ENCODE measurements at places on chromosomes 2 and 18.

DNA sequence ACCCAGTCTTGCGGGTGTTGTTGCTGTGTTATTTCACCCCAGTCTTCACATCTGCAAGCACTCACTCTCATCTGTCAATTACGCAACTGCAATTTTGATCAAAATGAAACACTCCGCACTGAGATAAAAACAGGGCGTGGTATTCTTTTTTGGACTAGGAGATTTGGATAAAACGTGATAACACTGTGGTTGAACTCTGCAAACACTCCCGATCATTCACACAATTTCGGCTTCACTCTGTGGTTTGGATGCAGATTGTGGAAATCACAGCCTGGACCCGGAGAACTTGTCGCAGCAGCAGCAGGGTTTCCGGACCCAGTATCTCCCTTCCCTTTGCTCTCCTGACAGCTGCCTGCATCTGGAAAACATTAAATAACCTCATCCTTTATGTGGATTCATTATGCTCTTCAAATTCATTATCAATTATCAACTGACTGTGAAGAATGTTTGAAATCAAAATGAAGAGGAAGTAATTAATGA lies 49.4 kb upstream of the APCDD1 start:
- no peaks in the 10 kb centered on the region for H3K4me1 ChIP-seq
- H3K36me3 ChIP-seq, result no peaks in the 10 kb centered on the region
- DNase-seq, result no peak
- H3K4me3 ChIP-seq, result no peak overlapping the region

- no peak overlapping the region for H3K27ac ChIP-seq
- no peaks in the 10 kb centered on the region for H3K27me3 ChIP-seq
- H3K4me3 ChIP-seq, result no peak overlapping the region
Observed at GRCh38 chr2:182831101-182831500, 35.3 kb downstream of the FRZB start.

GRCh38 chr2:58568901-58569300 lies 327.8 kb upstream of the FANCL start:
- peaks cover 9% of the 10 kb centered on the region for H3K4me1 ChIP-seq
- H3K27ac ChIP-seq, result no peak overlapping the region
- no peak for DNase-seq
- H3K4me3 ChIP-seq, result no peak overlapping the region
- H3K36me3 ChIP-seq, result no peaks in the 10 kb centered on the region

DNA sequence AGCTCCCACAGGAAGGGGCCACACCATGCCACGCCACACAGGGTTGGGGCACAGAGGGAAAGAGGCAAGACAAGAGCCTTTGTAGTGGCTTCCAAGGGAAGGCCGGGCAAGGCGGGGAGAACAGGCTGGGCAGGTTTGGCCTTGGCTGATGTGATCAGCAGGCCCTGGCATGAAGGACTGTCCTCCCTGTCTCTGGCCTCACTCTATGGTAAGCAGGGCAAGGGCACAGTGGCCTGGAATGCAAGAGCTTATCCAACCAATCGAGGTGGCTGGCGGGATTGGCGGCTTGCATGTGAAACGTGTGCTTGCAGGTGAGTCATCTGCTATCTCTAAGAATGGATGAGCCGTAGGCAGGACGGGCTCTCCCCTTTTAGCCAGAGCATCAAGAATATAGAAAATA lies 6.4 kb upstream of the ATP9B start:
- no peaks in the 10 kb centered on the region for H3K36me3 ChIP-seq
- H3K4me3 ChIP-seq, result no peak overlapping the region
- no peaks in the 10 kb centered on the region for H3K4me1 ChIP-seq
- no peak for DNase-seq
- H3K27ac ChIP-seq, result no peak overlapping the region

- H3K36me3 ChIP-seq, result no peaks in the 10 kb centered on the region
- peaks cover 4% of the 10 kb centered on the region for H3K4me1 ChIP-seq
- H3K27me3 ChIP-seq, result peaks cover 3% of the 10 kb centered on the region
- no peak for DNase-seq
- H3K4me3 ChIP-seq, result peak within 1 kb of the TSS; percentile 61
Observed at GRCh38 chr2:231395188-231396057, at the start of gene B3GNT7. Gene B3GNT7, plus strand, starts transcription at chr2:231395710. Its CDS starts 94 bp downstream, at chr2:231395804.

DNA sequence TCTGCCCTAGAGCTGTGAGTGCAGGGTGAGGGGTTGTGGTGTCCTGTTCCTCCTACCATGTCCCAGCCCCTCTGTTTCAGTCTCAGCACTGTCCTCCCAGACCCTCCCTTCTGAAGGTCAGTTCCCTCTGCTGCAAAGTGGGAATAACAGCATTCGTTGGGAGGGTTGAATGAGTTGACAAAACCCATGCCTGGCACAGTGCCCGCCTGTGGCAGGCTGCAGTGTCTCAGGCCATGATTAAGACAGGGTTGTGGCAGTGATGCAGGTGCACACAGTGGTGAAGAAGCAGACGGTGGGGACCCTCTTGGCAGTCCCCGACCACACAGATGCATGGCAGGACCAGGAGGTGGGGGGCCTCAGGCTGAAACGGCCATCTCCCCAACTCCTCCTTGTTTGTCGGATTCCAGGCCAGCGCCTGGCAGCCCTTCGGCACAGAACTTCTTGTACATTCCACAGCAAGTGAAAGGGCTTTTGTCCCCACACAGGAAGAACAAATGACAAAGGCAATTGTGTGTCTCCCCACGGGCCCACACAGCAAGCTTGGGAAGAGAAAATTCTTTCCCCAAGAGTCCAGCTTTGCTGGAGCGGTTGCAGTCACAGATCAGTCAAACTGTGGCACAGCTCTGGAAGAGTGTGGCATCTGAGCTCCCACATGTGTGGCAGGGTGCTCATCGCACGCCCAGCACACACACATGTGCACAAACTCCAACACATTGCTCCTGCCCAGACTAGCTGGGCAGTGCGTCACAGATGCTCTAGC lies 92.0 kb upstream of the MSH2 start:
- H3K36me3 ChIP-seq, result no peaks in the 10 kb centered on the region
- H3K27me3 ChIP-seq, result no peaks in the 10 kb centered on the region
- H3K4me3 ChIP-seq, result peak overlapping the region; percentile 22
- H3K4me1 ChIP-seq, result peaks cover 52% of the 10 kb centered on the region

- no peaks in the 10 kb centered on the region for H3K4me1 ChIP-seq
- no peak overlapping the region for H3K4me3 ChIP-seq
- no peaks in the 10 kb centered on the region for H3K27me3 ChIP-seq
- H3K36me3 ChIP-seq, result peaks cover 11% of the 10 kb centered on the region
- H3K27ac ChIP-seq, result no peak overlapping the region
- no peak for DNase-seq
Observed at GRCh38 chr2:113877711-113878598, 11.9 kb upstream of the ACTR3 start.

- H3K36me3 ChIP-seq, result no peaks in the 10 kb centered on the region
- no peak for DNase-seq
- no peak overlapping the region for H3K4me3 ChIP-seq
- no peak overlapping the region for H3K27ac ChIP-seq
Observed at GRCh38 chr2:238557431-238557830, 130.7 kb downstream of the ASB1 start.

DNA sequence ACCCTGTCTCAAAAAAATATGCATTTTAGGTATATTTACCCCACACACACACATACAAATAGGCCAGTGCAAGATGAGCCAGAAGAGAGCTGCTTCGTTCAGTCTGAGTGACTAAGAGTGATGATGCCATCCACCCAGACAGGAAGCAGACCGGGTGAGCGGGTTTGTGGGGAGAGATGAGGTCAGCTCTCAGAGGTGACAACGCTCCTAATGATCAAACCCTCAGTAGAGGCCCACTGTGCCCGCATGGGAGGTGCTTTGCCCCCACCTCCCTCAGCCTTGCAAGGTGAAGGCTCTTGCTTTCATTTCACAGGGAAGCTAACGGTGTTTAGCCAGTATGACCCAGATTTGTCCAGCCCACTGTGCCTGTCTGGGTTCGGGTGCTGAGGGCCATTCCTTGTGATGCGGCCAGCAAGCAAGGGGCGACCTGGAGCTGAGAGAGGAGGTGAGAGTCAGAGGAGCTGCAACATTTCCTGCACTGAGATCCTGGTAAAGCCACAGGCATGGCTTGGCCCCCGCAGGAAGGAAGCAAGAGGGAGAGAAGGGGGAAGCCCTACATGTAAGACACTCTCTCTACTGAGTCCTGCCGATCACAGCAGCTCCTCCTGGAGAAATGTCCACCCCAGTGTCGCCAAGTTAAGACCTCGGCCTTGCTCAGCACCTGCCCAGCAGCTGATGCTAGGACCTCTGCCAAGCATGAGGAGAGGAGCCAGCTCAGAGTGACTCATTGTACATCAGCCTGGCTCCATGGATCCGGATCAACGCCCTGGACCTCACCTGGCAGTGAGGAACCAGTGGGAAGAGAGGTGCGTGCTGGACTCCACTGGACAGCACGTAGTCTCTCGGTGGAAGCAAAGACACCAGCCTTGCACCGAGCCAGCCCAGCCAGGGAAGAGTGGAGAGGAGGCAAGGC lies 37.0 kb downstream of the NIFK start:
- no peak overlapping the region for H3K27ac ChIP-seq
- H3K4me3 ChIP-seq, result peak overlapping the region; percentile 21
- DNase-seq, result peak; percentile 98
- peaks cover 30% of the 10 kb centered on the region for H3K4me1 ChIP-seq

DNA sequence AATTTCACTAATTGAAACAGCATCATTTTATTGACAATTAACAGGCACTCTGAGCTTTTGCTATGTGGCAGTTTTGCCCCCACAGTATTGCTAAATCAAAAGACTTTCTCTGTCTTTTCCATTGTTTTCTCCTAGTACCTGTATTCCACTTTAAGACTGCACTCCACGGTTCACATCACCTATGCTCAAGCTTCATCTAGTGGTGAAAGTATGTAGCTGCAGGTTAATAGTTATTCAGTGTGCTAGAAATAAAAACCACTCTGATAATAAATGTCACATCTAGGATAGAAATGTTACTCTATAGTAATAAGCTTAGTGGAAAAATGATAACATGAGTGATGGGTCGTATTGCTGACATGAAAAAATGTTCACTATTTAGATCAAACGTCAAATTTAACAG lies 24.6 kb downstream of the ARL6IP6 start:
- no peaks in the 10 kb centered on the region for H3K4me1 ChIP-seq
- peaks cover 9% of the 10 kb centered on the region for H3K36me3 ChIP-seq
- DNase-seq, result no peak

GRCh38 chr18:37537868-37538525 lies 27.6 kb downstream of the CELF4 start:
- H3K4me3 ChIP-seq, result no peak overlapping the region
- no peaks in the 10 kb centered on the region for H3K4me1 ChIP-seq
- H3K27me3 ChIP-seq, result peaks cover 55% of the 10 kb centered on the region
- peak; percentile 25 for DNase-seq
- no peak overlapping the region for H3K27ac ChIP-seq

GRCh38 chr18:54181856-54182602 lies 42.4 kb downstream of the MBD2 start:
- H3K27ac ChIP-seq, result no peak overlapping the region
- peaks cover 12% of the 10 kb centered on the region for H3K36me3 ChIP-seq
- no peaks in the 10 kb centered on the region for H3K27me3 ChIP-seq
- H3K4me3 ChIP-seq, result no peak overlapping the region
- peaks cover 6% of the 10 kb centered on the region for H3K4me1 ChIP-seq
- no peak for DNase-seq

- H3K36me3 ChIP-seq, result no peaks in the 10 kb centered on the region
- H3K4me1 ChIP-seq, result no peaks in the 10 kb centered on the region
- H3K27me3 ChIP-seq, result no peaks in the 10 kb centered on the region
- H3K27ac ChIP-seq, result no peak overlapping the region
Observed at GRCh38 chr2:98388081-98388480, 41.8 kb downstream of the CNGA3 start.

DNA sequence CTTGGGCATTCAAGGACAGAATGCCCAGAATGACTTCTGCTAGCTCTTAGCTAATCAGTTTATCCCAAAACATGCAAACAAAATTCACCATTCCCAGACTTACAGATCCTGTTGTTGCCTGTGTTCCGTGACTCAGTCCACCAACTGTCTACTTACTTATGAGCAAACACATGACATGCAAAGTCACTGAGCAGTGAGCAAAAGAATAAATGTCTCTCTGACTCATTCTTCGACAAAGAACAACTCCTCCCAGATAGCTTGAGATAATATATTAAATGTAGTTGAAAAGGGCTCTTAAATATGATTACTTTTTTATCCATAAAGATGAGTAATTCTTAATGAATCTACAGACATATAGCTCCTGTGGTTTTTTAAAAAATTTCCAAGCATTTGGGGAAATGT lies 9.0 kb upstream of the CREG2 start:
- no peak overlapping the region for H3K27ac ChIP-seq
- H3K4me1 ChIP-seq, result peaks cover 24% of the 10 kb centered on the region
- H3K36me3 ChIP-seq, result no peaks in the 10 kb centered on the region

DNA sequence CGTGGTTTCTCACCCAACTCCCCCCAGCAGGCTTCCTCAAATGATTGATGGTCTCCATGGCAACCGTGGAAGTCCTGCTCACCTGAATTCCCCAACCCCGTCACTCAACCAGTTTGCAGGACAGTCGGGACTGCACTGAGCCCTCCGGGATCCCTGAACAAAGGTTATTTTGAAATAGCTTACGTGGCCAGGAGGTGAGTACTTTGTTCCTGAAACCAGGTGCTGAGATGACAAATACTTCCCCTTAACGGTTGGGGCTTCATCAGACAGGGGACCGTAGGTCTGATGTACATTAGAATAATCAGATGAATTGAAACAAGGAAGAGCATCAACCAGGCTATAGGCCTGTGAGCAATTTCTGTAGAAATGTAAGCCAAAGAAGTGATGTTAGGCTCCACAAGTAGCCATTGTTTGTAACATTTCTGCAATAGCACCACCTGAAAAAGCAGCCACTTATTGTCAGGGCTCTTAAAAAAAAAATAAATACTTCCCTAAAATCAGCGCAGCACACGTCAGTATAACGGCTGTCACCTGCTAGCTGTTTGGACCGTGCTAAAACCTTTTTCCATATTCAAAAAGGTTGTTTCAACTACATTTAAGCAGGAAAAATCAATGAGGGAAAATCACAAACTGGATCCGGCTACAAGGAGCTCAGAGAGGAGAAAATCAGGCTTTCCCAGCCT lies 206.4 kb upstream of the ID2 start:
- no peak overlapping the region for H3K27ac ChIP-seq
- H3K36me3 ChIP-seq, result no peaks in the 10 kb centered on the region
- H3K4me1 ChIP-seq, result peaks cover 47% of the 10 kb centered on the region
- H3K27me3 ChIP-seq, result no peaks in the 10 kb centered on the region

DNA sequence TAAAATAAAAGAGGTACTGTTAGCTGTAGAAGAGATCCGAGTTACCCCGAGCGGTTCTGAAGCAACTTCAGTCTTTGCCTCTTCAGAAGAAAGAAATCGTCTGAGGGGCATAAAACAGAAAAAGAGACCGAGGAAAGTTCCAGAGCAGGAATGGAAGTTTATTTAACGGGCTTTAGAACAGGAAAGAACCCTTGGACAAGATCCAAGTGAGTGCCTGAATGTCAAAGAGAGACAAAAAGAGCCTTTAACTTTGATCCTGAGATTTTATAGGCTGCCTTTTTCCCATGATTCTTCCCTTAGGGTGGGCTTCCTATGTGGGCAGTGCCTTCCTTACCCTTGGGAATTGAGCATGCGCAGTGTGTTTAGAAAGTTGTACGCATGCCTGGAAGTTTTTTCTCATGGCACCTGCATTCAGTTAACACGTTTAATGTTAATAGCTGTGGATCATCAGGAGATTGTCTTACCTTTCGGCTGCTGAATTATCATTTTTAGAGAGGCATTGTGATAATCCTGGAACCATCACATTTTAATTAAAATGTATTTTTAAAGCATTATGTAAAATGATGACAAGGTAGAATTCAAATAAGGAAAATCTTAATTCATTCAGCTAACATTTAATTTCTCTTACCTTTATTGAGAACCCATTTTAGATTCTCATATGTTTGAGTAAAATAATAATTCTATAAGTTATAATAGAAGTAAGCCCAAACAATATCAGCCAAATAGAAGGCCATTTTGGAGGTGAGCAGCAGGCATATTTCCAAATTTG lies 269.5 kb upstream of the ZSWIM2 start:
- DNase-seq, result no peak
- H3K4me3 ChIP-seq, result no peak overlapping the region
- H3K36me3 ChIP-seq, result no peaks in the 10 kb centered on the region
- no peak overlapping the region for H3K27ac ChIP-seq
- no peaks in the 10 kb centered on the region for H3K4me1 ChIP-seq
